ENCODE measurements at places on chromosomes 13 and 19.
A peak's percentile ranks its signal among the peaks of the same experiment; 100 is the strongest.

- DNase-seq = no peak
These were observed 13.5 kb upstream of the PLA2G4C start for GRCh38 chr19:48123907-48124651.

DNA sequence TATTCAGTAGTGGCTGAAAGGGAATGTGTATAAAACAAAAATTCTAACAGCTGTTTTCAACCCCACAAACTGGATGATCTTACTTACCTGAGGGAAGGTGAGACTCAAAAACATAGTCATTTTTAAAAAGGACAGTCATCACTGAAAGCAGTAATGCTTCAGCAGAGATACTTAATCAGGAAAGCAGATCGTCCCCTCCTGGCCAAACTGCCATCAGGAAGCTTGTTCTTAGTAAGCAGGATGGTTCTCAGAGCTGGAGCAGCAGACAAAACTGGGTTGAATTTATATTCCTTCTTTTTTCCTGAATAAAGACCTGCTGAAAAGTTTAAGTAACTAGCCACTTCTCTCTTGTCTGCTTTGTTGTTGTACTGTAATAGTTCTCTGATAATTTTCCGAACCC is 1156.5 kb downstream of the OLFM4 start:
- no peak for DNase-seq

DNA sequence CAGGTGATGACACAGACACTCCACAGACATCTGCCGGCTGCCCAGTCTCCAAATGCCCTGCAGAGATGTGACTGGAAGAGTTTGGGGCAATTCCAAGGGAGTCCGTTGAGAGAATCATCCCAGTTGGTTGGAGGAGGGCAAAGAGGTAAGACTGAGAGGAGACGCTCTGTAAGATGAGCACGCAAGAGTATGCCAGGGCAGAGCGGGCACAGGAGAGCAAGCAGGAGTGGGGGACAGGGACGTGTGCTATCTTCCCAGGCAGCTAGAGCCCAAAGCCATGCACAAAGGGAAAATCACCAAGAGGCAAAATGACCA is 156.3 kb upstream of the TSHZ3 start:
- DNase-seq = no peak

- DNase-seq = no peak
These were observed 3.9 kb downstream of the PRRG2 start for GRCh38 chr19:49585023-49585422.

- DNase-seq = no peak
These were observed 2.4 kb upstream of the ZNF616 start for GRCh38 chr19:52142001-52142595.

GRCh38 chr13:73074014-73074413 is 15.2 kb downstream of the KLF5 start:
- DNase-seq = peak; percentile 12

GRCh38 chr13:112574416-112574815 is 13.5 kb downstream of the TUBGCP3 start:
- no peak for DNase-seq

DNA sequence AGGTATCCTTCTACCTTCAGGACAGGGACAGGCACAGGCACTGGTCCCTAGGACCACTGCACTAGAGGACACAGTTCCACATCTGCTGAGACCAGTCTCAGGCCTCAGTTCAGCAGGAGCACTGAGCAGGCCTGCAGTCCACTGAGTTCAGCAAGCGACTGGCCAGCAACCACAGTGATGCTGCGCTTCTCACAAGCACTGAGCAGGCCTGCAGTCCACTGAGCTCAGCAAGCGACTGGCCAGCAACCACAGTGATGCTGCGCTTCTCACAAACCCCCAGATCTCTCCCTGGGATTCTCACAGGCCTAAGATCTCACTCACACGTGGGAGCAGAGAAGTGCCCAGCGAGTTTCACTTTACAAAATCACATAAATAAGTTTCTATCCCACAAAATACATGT is 140.6 kb downstream of the IRS2 start:
- no peak for DNase-seq

- DNase-seq = no peak
These were observed 3.8 kb upstream of the ABCA7 start for GRCh38 chr19:1035998-1036621.

- no peak for DNase-seq
These were observed 17.1 kb downstream of the GPATCH1 start for GRCh38 chr19:33098055-33098534.

GRCh38 chr19:788983-789700 is 8.1 kb upstream of the PTBP1 start:
- DNase-seq = no peak

GRCh38 chr19:18416778-18417249 is 2.4 kb upstream of the SSBP4 start:
- DNase-seq = peak; percentile 85

DNA sequence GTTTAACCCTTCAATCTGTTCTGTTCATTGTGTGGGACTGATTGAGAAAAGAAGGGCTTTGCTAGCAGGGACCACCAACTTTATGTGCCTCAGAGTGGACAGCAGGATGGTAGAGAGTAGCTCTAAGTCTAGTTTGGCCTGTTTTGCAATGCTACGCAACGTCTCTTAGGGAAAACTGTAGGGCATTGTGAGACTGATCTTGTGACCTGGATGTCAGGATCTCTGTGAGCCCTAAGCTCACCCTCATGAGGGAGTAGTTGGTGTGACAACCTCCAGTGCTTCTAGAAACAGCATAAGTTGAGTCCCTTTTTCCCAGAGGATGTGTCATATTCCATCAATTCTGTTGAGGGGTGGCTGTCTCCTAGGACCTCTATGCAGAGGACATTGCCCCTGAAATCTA is 9.5 kb upstream of the ZNF543 start:
- no peak for DNase-seq

DNA sequence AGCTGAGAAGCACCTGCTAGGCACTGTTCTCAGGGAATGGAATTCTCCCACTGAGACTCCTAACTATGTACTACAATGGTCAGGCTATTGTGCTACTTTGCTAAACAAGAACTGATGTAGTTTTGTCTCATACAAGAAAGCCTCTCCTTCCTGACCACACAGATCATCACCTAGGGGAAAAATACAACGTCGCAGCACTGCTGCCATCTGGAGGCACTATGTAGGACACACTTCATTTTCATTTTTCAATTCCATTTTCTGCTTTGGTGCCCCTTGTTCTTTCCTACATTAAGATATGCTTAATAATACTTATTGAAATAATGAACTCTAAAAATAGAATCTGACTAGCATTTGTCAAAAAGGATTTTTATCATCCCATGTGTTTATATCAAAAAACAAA is 21.1 kb downstream of the PROSER1 start:
- DNase-seq = no peak

DNA sequence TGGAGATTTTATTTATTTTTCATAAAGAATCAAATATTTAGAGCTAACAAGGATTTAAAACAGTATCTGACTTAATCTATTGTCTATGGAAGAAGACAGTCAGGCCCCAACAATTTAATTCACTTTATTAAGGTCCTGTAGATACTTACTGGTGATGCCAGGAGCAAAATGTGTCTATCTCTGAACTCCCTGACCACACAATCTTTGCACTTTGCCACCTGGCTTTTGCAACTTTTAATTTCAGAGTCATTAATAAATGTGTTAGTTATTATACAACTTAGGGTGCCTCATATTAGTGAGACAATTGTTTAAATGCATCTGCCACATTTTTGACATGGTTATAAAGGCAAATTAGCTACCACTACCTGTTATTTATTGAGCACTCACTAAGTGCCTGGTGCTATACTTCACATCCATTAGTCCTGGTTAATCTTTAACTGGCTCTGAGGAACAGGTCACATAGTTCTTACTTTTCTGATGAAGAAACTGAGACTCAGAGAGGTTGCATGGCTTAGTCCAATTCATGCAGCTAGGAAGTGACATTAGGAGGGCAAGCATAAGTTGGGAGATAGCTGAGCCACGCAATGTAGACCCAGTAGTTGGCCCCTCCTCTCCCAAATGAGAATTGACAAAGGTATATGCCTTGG is 297.9 kb downstream of the DCT start:
- DNase-seq = no peak

GRCh38 chr19:3712663-3713611 is 4.8 kb downstream of the TJP3 start:
- peak; percentile 83 for DNase-seq

GRCh38 chr19:46009530-46010510 is 13.0 kb downstream of the PGLYRP1 start:
- DNase-seq = peak; percentile 74

- DNase-seq = no peak
These were observed 2.1 kb downstream of the SIX5 start for GRCh38 chr19:45766869-45767346.

DNA sequence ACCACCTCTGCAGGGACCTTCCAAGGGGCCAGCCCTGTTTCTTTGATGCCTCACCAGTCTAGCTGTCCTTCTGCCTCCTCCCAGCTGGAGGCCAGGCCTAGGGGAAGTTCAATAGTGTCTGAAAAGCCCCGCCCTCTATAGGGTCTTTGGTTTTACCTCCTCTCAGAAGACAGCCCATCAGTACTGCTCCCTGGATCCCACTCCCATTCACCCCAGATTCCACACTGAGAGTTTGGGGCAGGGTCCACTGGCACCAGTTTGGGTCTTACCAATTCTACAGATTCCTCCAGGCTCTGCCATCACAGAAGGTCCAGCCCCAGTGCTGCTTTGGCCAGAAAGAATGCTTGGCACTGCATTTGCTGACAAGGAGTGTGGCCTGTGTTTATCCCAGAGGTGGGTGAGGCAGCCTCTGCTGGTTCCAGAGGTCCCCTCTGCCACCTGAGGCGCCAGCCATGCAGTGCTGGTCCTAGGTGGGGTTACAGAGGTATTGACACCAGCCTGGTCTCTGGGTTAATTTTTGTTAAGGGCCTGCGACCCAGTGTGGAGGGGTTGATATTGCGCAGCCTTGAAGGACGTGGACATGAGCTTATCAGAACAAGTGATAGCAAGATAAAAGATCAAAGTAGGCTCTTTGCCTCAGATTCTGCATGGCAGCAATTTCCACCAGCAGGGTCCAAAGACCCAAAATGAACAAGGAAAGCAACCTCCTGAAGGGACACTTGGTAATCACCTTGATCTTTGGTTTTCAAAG is 41.4 kb upstream of the IGSF23 start:
- DNase-seq = no peak

GRCh38 chr19:10653732-10654609 is at the start of gene ILF3:
Gene ILF3 (plus strand): TSS chr19:10654346. CDS start chr19:10670606, 16,260 bp downstream.
- DNase-seq = peak; percentile 99

DNA sequence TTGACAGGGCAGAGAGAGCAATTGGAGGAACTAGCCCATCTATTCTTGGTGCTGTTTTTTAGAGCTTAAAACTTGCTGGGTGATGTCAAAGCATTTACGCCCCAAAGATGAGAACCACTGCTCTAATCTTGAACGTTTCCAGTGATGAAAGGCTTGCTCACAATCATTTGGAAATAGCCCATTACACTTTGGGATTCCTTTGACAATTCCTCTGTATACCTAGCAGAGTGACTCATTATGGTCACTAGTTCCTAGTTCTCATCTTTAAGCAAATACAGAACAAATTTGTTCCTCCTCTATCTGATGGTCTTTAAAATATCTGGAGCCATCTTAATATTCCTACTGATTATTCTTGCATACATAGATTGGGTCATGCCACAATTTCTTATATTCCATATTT is 112.3 kb downstream of the GPC6 start:
- DNase-seq = no peak

- no peak for DNase-seq
These were observed 6.1 kb upstream of the ADGRE5 start for GRCh38 chr19:14375055-14375581.

DNA sequence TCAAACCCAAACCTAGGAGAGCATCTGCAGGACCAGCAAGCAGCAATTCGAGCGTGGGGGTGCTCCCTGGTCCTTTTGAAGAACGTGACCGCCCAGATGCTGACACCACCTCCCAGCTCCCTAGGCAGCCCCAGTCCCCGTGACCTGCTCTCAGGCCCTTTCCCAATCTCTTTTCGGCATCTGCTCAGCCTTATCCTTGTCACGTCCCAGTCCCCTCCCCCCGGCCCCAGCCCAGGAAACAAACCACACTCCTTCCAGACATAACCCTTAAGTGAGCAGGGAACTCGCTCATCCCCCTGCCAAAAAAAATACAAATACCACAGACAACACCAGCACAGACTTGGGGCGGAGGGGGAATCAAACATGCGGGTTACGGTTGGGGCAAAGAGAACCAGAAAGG is 3.3 kb downstream of the MLLT1 start:
- peak; percentile 53 for DNase-seq

GRCh38 chr19:50817941-50818858 is 5.4 kb downstream of the KLK1 start:
- peak; percentile 93 for DNase-seq

GRCh38 chr13:50670847-50671496 is 172.5 kb downstream of the DLEU7 start:
- DNase-seq = no peak

GRCh38 chr13:72567566-72567965 is 159.9 kb downstream of the MZT1 start:
- DNase-seq = no peak

DNA sequence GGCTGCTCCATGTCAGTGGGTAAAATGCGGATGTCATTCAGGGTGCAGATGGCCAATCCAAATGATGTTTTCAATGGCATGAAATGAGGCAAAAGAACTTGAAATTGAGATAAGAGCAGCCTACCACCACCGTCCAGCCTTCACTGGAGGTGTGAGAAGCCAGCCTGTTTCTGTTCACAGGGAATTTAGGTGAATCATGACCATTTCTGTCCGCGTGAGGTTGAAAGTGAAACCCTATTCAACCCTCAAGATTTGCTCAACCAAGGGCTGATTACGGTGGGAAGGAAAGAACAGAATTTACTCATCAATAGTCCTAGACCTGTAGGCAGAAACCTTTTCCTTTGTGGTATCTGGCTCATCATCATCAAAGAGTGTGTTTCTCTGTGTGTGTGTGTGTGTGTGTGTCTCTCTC is 370.7 kb downstream of the COG6 start:
- DNase-seq = no peak

- no peak for DNase-seq
These were observed 40.2 kb downstream of the RAB20 start for GRCh38 chr13:110521296-110521680.

GRCh38 chr13:72384186-72384823 is 343.1 kb downstream of the MZT1 start:
- DNase-seq = no peak

GRCh38 chr19:1507763-1508506 is 4.9 kb downstream of the ADAMTSL5 start:
- peak; percentile 90 for DNase-seq

DNA sequence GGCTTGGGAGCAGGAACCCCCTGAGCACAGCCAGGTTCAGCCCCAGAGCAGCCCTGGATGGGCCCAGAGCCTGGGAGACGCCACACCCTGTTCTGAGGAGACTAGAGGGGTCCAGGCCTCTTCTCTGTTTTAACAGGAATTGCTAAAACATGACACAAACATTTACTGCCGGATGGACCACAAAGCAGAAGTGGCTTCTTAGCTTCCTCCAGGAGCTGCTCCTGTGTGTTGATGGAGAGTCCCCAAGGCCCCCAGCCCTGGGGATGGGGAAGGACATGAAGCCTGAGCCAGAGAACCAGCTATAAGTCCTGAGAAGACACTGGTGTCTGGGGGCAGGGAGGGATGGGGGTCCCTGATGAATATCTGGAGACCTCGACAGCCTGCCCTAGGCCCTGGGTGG is 14.6 kb downstream of the CEACAM3 start:
- no peak for DNase-seq

All from colonic mucosa (tissue), 4 donors.